ENCODE measurements at places on chromosomes 5 and 9. TPM values are rescaled to one million over a fixed set of nuclear protein-coding genes. Genes with fewer than 3 reads are reported as not detected.

PLAC8L1 gene
- total RNA-seq = 0.83 TPM

SLC36A2 gene
- total RNA-seq = not detected

MED7 gene
- total RNA-seq = 22.9 TPM

PPP3R2 gene
- total RNA-seq = not detected

FST gene
- total RNA-seq = 1.7 TPM
